AG04450 (cell line): ENCODE measurements at places on chromosomes 1 and 21. TPM values are rescaled to one million over a fixed set of nuclear protein-coding genes. Genes with fewer than 3 reads are reported as not detected.
A peak's percentile ranks its signal among the peaks of the same experiment; 100 is the strongest.

DNA sequence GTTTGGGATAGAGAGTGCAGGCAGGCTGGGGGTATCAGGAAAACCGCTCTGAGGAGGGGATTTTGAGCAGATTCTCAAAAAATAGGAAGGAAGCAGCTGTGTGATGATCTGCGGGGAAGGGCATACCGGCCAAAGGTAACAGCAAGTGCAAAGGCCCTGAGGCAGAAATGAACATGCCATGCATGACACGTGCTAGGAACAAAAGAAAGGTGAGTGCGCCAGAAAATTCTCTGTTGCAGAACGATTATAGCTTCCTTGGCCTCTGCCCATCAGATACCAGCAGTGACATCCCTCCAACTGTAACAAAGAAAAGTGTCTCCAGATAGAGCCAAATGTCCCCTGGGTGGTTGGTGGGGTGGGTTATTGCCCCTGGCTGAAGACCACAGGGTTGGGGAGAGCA, 37.0 kb upstream of the FAM131C start:
- no peak for DNase-seq

Gene F3
- polyA plus RNA-seq = 319 and 330 TPM in 2 replicates

Gene TRAPPC10
- 26.0 and 26.8 TPM in 2 replicates for polyA plus RNA-seq

DNA sequence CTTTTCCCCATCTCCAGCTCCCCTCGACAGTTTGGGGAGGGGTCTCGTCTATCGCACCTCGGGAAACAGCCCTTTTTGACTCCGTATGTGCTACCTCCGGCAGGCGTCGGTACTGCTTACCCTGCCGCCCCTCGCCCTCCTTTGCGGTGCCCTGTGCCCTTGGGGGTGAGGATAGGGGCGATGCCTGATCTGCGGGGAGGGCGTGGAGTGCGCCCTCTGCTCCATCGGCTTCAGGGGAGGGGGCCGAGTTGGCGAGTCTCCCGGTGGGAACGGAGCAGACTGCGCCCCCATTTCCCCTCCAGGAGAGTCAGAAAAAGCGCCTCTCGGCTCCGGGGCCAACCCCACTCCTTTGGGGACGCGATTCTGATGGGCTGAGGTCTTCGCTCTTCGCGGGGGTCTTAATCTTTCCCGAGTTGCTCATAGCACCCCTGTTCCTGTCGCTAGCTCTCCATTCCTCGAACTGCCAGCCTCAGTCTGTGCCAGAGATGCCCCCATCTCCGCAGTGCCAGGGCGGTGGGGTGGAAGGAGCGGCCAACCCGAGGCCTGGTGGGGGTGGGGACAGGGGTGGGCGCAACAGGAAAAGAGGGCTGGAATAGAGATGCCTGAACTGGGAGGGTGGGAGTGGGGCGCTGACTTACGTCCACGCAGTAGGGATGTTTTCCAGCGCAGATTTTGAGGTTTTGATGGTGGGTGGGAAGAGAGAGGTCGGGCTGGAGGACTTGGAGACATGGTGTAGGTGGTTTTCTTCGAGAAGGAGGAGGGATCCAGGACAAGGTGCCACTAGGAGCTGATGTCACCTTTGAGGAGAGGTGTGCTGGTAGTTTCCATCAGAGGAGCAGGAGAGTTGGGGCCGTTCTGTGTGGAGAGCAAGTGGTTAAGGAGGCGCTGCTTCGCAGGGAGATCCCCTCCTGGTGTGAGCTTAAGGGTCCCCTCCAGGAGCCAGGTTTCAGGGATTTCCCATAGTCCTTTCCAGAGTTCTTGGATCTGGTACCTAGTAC, 674 bp downstream of the PPFIA4 start:
- DNase-seq = no peak

DNA sequence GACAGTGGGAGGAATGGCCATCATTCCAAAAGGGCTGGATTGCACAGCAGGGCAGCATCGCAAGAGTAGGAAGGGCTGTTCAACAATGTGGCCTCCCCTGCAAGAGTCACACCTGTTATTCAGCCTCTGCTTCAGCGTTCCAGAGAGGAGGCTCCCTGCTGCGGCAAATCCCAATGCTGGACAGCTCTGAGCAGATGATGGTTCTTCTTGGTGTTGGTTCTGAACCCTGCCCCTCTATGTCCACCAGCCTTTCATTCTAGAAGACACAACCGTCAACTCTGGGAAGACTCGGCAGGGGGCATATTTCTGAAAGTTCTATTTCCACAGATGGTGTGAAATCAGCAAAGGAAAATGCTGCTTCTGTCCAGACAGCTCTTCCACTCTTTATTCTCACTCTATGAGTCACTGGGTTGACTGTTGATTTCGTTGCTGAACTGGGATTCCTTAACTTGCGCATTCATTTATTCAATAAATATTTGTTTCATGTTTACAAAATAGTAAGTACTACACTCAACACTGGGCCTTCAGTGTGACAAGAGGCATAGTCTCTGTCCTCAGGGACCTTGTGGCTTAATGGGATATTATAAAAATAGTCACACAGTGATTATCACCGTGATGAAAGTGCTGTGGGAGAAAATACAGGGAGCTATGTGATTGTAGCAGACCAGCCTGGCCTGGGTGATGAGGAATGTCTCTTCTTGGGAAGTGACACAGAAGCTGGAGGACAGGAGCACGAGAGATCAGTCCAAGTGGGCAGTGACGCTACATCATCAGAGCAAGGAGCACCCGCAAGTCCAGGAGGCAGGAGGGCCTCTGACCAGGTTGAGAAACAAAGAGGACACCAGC, 260.3 kb downstream of the SIPA1L2 start:
- no peak for DNase-seq

DNA sequence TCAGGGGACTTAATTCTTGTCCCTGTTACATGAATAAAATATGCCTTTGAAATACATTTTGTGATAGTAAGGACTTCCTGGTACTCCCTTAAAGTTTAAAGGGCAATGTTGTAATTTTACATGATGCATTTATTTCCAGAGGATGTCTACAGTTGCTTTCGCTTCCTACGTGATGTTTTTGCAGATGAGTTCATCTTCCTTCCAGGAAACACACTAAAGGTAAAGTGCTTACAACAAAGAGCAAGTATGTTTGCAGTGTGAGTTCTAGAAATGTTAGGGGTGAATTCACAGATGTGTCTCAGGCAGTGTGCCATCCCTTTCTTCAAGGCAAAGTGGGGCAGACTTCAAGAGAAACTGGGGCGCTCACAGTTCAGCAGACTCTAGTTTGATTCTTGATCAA, 31.2 kb downstream of the GNPAT start:
- no peak for DNase-seq

Gene KLF18
- not detected in 2 replicates for polyA plus RNA-seq

Gene ZNF648
- not detected in 2 replicates for polyA plus RNA-seq

Gene SV2A
- polyA plus RNA-seq = 25.8 and 27.3 TPM in 2 replicates

DNA sequence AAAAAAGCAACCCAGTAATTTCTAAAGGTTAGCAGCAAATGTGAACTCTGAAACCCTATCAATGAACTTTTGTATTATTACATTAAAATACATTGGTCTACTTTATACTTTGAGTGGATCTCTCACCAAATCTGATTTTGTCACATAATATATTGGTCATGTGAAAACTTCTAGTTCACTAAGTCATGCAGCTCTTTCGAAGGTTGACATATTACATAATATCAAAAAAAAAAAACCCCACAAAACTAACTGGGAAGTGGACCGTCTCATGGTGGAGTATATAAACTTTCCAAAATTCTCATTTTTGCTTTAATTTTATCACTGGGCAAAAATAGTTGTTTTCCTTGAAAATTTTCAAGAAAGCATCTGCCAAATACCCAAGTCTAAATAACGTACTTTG, 50.4 kb downstream of the GATAD2B start:
- DNase-seq = no peak

Gene LCE3E
- not detected in 2 replicates for polyA plus RNA-seq

Gene AGO3
- polyA plus RNA-seq = 21.4 and 22.5 TPM in 2 replicates

DNA sequence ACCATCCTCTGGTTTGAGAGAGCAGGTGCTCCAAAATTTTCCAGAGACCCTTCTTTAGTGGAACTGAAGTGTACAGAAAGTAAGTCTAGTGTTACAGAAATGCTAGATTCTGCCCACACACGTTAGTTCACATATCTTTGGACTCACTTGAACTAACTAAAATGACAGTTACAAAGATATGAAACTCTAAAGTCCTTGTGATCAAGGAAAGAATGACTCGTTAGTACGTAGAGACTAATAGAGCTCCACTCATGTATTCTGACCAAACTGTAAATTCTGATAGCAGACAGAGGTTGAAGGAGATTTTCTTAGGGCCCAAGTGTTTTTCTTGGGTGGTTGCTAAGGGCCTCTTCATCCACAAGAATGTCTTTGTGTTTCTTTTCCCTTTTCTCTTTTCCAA, 491.5 kb upstream of the B3GALT2 start:
- no peak for DNase-seq

Gene SLC26A9
- polyA plus RNA-seq = not detected in 2 replicates

DNA sequence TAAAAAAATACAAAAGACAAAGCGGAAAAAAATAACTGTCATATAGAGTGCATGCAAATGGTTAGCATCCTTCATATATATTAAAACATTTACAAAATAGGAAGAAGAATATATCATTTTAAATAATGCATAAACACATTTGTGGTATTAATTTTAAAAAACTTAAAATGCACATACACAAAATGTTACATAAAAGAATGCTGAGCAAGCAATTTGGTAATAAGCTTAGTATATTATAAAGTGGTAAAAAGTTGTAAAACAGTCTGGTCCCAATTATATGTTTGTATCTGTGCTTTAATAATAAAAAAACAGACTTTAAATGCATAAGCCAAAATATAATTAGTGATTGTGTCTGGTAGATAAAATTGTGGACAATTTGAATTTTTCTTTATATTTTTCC, 394.6 kb downstream of the USH2A start:
- no peak for DNase-seq

GRCh38 chr1:106831511-106831910, 225.0 kb upstream of the PRMT6 start:
- DNase-seq = no peak

- no peak for DNase-seq
Measured at GRCh38 chr1:61812916-61813315, 70.6 kb downstream of the PATJ start.

DNA sequence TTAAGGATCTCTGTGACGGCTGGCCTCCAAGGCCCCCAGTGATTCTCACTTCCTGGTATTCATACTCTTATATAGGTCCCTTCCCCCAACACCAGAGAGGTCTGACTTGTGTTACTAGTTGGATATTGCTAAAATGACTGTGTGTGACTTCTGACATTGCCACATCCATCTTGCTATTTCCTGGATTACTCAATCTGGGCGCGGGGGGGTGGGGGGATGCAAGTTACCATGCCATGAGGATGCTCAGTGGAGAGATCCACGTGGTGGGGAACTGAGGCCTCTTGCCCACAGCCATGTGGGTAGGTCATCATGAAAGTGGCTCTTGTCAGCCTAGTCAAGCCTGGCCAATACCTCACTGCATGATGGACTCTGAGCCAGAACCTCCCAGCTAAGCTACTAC, 117.0 kb downstream of the UBE2U start:
- DNase-seq = no peak

DNA sequence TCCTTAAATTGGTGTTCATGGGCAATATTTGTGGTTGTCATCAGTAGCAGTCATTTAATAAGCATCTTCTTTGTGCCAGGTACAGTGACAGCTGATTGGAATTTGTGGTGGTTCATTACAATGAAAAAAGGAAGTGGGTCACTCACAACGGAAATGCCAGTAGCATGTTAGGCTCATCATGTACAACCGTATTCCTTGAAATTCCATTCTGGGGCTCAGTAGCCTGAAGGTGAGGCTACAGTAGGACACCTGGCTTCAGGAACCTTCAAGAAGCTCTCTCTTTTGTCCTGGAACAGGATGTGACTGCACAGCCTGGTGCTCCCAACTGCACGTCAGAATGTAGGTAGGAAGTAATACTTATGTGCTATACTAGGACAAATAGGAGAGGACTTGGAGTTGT, 93.9 kb downstream of the ST3GAL3 start:
- no peak for DNase-seq

Gene GPR157
- 1.1 TPM in 2 replicates for polyA plus RNA-seq

- DNase-seq = no peak
Measured at GRCh38 chr1:180969434-180969833, 53.2 kb downstream of the STX6 start.

- no peak for DNase-seq
Measured at GRCh38 chr1:156359973-156360372, 9.0 kb upstream of the RHBG start.

Gene RIPK4
- polyA plus RNA-seq = not detected in 2 replicates

Gene PPP2R5A
- 23.0 and 31.5 TPM in 2 replicates for polyA plus RNA-seq

Gene TXNDC12
- 39.8 and 55.8 TPM in 2 replicates for polyA plus RNA-seq

GRCh38 chr1:228059634-228060457, 22.7 kb upstream of the ARF1 start:
- DNase-seq = no peak

GRCh38 chr1:93811326-93812065, 67.5 kb downstream of the DNTTIP2 start:
- no peak for DNase-seq

Gene ZNF672
- polyA plus RNA-seq = 9.1 and 10.9 TPM in 2 replicates

GRCh38 chr1:226017070-226017469, 17.9 kb upstream of the SDE2 start:
- DNase-seq = no peak

- DNase-seq = peak; percentile 51
Measured at GRCh38 chr1:75765697-75766355, 20.2 kb upstream of the RABGGTB start.

- no peak for DNase-seq
Measured at GRCh38 chr1:176694713-176695112, 231.7 kb downstream of the PAPPA2 start.

GRCh38 chr1:2469103-2469940, 6.8 kb upstream of the PLCH2 start:
- no peak for DNase-seq

DNA sequence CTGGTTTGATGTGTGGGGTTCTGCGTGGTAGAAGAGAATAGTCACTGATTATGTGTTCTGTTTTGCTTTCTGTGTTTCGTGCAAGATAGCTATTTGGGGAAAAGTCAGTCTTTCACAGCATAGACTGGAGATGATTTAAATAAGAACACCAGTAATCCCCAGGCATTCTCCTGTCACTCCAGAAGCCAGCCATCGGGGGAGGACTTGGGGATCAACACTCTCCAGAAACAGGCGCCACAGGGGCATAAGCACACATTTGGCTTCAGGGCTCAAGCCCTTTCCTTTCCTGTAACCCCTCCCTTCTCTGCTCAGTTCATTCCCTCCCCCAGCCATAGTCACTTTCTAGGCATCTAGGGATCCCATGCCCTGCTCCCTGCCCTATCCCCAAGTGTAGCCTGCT, 97.3 kb upstream of the BEND5 start:
- no peak for DNase-seq

GRCh38 chr1:162884831-162885230, 23.9 kb upstream of the CCDC190 start:
- DNase-seq = no peak

Gene FMO5
- polyA plus RNA-seq = 0.98 and 1.2 TPM in 2 replicates

Gene NPPB
- not detected in 2 replicates for polyA plus RNA-seq

GRCh38 chr1:246081856-246082668, 425.0 kb downstream of the SMYD3 start:
- no peak for DNase-seq
